Stimulated activated CD8-positive, alpha-beta memory T cell treated with anti-CD3 and anti-CD28 coated beads, Interleukin-4, amount 100 ng/mL, for 1 hour (primary cell): ENCODE measurements at places on chromosomes 11 and 22.

DNA sequence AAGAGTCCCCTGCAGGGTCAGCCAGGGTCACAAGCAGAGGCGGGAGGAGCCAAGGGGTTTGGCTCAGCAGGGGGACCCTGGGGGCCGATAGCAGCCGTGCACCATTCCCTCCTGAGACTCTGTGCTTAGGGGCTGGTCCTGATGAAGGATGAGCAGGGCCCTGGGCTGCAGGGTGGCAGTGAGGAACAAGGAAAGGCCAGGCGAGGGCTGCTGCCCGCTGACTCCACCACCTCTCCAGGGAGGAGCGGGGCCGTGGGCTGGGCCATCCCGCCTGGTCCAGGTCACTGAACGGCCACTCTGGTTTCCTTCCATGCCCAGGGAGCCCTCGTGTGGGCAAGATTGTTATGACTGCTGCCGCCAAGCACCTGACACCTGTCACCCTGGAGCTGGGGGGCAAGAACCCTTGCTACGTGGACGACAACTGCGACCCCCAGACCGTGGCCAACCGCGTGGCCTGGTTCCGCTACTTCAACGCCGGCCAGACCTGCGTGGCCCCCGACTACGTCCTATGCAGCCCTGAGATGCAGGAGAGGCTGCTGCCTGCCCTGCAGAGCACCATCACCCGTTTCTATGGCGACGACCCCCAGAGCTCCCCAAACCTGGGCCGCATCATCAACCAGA, 9.2 kb upstream of the NDUFS8 start:
- no peak for DNase-seq

DNA sequence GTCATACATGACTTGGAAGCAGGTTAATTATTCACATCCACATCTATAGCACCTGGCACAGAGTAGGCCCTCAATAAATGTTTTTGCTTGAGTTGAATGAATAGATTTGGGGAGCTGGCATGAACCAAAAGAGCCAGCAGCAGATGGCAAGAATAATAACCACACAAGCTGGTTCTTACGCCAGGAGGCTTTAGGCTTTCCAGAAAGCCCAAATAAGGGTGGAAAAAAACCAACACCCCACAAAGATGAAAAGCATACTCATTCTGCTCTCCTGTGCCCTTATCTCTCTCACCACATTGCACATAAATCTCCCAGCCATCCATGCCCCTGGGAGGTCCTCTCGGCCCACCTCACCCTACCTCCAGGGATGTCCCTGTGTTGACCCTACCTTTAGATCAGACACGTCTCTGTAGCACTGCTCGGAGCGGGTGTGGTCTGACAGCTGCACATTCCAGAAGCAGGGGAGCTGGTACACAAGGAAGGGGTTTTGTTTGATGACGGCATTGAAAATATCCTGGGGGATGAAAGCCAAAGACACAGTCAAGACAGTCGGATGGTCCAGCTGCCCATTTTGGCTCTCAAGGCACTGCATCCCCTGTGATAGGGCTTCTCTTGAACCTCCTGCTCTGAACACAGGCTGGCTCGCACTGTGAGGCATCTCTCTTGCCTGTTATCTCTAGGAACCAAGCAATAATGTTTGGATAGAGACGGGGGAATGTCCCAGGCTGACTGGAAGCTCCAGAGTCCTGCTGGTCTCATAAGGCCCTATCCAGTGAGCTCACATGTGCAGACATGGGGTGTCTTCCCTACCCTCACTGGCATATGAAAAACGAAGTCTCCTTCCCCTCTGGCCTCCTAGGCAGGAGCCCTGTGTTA, 323.6 kb upstream of the SYN3 start:
- DNase-seq: no peak

DNA sequence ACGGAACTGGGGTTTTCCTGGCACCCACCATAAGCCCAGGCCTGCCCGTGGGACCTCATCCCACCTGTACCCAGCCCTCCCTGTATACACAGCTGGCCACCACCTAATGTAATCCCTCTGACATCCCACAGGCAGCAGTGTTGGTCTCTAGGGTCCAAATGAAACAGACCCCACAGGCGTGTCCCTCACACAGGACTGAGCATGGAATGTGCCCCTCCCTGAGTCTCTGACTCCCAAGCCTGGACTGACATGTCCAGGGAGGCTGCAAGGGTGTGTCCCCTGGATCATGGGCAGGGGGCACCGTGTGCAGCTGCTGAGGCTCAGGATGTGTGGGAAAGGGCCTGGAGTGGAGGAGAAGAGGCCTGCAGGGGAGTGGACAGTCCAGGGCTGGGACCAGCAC, 50.6 kb upstream of the PPARA start:
- no peak for DNase-seq

DNA sequence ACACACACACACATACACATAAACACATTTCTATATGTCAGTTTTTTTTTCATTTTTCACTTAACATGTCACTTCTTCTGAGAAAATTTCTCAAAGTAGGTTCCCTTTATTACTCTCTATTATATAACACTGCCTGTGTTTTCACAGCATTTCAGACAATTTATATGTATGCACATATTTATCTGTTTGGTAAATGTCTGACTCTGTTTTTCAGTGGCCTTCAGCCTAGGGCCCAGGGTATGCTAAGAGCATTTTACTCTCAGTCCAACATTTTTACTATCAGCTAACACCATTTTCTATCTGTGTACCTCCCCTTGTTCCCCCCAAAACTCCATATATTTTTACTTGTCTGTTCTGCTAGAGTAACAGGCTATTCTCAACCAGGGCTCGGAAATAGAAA, 92.3 kb downstream of the ANO3 start:
- no peak for DNase-seq

GRCh38 chr11:89168396-89168795, 9.3 kb upstream of the TYR start:
- no peak for DNase-seq

DNA sequence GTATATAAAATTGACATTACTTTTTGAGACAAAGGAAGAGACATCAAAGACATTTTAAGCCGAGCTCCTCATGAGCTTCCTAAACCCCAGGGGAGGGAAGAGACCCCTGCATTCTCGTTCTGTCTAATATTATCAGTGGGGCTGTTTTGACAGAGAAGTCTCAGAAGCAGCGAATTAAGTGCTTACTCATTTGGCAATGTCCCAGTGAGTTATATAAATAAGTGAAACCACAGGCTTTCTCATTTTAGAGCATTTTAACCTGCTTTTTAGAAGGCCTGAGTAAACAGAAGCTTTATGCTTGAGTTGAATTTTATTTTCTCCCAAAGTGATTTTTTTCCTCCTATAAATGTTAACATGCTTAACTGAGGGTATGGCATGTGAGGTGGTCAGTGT, 23.2 kb upstream of the C1QTNF4 start:
- no peak for DNase-seq

DNA sequence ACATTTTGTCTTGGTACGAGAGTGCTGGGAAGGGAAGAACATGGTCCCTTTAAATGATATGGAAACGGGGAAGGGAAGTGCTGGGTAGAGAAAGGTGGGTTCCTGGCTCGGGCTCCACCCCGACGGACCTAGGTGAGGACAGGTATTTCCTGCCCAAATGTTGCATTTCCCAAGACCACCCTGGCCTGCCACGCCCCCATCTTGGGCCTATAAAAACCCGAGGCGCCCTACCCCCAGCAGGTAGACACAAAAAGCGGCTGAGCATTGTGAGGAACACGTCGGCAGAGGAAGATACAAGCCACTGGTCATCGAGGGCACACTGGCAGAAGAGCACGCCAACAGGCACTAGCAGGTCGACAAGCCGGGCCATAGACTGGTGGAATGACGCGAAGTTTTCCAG, 99.4 kb downstream of the AASDHPPT start:
- DNase-seq: no peak

DNA sequence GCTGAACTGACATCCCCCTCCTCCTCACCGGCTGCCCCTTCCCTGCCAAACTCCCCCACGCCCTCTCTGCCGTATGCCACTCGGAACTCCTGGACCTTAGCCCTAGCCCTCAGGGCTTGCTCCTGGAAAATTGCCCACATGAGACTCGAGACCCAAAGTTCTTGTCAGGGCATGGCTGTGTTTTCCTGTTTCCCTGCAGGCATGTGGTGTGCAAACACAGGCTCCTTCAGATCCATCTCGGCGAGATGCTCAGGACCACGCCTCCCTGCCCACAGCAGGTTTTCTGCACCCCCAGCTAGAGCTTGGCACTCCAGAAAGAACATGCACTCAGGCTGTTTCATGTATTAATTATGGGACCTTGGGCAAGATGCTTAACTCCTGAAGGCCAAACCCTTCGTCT, 1480.4 kb downstream of the BRD1 start:
- no peak for DNase-seq
